H54 (cell line): ENCODE measurements at places on chromosomes 5 and 9.

GRCh38 chr5:1463326-1464095, 18.3 kb upstream of the SLC6A3 start:
- DNase-seq = no peak

- DNase-seq = no peak
Measured at GRCh38 chr5:98768960-98769209, 4.6 kb upstream of the RGMB start.

DNA sequence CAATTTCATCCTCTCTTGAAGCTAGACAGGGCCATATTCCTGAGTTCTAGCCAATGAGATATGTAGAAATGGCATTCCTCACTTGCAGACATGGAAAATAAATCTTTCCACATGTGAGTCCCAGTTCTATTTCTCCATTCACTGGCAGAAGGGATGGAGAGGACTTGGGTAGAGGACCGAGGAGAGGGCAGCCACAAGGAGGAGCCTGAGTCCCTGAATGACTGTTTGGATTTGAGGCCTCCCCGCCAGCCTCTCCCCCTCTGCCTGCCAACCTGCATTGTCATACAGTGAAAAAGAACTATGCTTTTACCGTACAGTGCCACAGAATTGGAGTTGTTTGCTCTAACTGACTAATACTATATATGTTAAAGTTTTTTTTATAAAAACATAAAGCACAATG, 583.0 kb upstream of the WWC1 start:
- no peak for DNase-seq

- DNase-seq = no peak
Measured at GRCh38 chr9:132443951-132444607, 34.1 kb downstream of the CFAP77 start.

DNA sequence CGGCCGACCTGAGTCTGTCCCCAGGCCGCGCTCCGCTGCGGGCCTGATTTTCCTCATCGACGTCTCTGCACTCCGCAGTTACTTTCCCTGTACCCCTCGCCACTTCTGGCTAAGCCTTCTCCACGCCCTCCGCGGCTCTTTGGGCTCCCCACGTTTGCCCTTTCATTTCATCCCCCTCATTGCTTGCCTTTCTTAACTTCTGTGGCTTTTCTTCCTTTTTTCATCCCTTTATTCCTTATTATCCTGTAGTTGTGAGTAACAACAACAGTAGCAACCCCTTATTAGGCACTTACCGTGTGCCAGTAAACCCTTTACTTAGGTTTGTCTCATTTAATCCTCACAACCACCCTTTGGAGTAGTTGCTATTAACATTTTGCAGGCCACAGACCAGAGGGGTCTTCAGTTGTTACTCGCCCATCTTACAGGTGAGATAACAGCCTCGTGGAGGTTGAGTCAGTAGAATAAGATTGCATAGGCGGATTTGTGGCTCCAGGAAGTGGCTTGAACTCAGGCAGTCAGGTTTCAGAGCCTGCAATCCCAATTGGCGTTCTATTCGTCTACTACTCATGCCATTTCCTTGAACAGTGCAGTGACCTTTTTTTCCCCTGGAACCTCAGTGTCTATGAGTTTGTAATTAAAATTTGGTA, 724 bp downstream of the TCERG1 start:
- no peak for DNase-seq

- DNase-seq = no peak
Measured at GRCh38 chr5:131952301-131952857, 6.9 kb upstream of the MEIKIN start.

- DNase-seq = no peak
Measured at GRCh38 chr5:89036166-89036565, 153.2 kb upstream of the MEF2C start.

DNA sequence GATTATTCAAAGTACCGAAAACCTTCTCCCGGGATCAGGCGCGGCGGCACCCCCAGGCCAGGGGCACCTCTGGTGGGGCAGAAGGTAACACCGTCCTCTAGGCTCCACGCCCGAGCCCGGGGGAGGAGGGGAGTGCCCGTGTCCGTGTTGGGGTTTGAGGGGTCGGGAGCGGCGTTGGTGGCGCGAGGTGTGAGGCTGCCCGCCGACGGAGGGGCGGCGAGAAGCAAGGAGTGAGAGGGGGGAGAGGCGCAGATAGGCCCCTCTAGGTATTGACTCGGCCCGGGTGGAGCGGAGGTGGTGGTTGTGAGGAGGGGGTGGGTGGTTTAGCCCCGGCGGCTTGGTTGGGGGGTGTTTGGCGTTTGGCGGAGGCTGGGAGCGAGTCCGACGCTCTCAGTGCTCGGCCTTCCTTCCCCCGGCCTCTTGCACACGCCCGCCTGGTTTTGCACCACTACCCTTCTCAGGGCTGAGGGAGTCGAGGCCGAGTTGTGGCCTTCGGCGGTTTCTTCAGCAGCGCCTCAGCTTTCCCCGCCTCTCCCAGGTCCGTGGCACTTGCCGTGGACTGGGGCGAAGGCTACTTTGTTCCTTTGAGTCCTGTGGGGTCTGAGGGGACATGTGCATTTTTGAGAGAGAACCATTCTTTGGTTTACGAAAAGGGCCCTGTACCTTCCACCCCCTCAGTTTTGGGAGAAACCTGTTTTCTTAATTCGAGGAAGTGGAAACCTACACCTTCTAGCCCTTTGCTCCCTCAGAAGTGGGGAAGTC, 450 bp downstream of the GPBP1 start:
- DNase-seq = no peak

- no peak for DNase-seq
Measured at GRCh38 chr9:6630502-6631206, 14.9 kb downstream of the GLDC start.

DNA sequence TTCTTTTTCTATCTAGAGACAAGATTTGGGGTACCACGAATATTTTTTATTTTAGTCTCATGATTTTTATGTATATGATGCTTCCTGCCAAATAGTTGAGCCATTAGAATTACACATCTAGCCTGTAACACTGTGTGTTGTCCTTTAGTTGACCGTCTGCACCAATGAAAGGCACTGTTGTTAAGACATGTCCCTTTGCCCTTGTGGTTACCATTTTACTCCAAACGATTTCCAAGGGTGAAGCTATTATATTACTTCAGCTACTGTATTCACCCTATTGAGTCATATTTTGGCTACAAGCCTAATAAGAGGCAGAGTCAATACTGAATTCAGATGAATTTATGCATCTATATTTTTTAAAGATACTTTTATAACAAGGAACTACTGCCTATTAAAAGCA, 207.6 kb downstream of the CETN3 start:
- peak; percentile 9 for DNase-seq

DNA sequence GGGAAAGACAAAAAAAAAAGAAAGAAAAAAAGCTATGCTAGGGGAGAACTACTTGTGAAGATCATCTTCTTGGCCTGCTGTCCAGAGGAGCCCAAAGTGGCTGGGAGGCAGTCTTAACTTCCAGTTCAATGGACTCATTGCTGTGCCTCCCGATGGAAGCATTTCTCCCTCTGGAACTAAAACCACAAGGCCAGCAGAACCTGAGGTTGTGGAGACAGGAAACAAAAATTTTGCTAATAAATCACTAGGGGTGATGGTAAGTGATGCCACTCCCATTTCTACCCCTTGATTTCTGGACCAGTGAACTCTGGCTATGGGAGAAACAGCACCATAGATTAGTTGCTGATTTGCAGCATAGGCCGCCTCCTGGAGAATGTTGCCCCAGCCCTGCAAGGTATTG, 123.4 kb upstream of the NFIL3 start:
- no peak for DNase-seq

DNA sequence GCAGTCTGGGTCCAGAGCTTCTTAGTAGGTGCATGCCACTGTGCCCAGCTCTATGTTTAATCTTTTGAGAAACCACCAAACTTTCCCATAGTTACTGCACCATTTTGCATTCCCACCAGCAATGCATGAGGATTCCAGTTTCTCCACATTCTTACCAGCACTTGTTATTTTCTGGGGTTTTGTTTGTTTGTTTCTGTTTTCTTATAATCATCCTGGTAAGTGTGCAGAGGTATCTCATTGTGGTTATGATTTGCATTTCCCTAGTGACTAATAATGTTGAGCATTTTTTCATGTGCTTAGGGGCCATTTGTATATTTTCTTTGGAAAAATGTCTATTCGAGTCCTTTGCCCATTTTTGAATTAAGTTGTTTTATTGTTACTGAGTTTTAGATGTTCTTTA, 11.4 kb downstream of the FOXE1 start:
- DNase-seq = no peak

GRCh38 chr5:2702096-2702879, 49.2 kb downstream of the IRX2 start:
- DNase-seq = no peak

- peak; percentile 70 for DNase-seq
Measured at GRCh38 chr9:90044710-90045151, 439.9 kb downstream of the GADD45G start.

GRCh38 chr9:14314424-14314928, 535 bp upstream of the NFIB start:
- peak; percentile 90 for DNase-seq

- no peak for DNase-seq
Measured at GRCh38 chr5:39200081-39200480, 19.3 kb downstream of the FYB1 start.

- DNase-seq = peak; percentile 57
Measured at GRCh38 chr5:107381189-107381856, 289.4 kb downstream of the EFNA5 start.

DNA sequence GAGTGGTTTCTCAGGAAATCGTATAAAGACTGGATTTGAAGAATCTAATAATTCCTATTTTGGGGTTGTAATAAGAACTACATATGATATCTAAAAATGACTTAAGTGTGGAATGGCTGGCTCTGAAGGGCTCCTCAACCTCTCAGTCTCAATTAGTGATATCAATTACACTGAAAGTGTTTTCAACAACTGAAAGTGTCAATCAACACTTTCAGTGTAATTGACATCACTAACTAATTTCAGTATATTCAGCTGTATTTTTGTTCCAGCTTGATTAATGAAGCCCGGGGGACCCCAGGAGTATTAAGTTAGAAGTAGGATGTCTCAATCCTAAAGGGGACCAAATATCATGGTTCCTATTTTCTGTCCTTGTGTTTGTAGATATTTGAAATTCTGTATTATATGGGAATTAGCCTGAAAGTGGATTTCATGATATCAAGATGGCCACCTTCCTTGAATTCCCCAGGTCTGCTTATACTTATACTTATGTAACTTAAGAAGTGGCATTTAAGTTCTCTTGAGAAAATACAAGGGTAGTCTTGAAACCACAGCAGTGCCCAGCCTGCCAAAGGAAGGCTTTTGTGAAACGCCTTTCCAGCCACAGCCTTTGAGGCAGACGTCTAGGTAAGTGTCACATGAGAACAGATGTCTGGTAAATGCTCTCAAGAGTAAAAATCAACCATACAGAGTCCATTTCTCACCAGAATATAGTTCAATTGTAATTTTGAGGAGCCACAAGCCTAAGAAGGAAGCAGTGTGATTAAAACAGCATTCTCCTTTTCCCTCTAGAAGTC, 4.6 kb downstream of the BASP1 start:
- DNase-seq = no peak

GRCh38 chr5:102218159-102218558, 77.9 kb downstream of the SLCO4C1 start:
- DNase-seq = no peak

DNA sequence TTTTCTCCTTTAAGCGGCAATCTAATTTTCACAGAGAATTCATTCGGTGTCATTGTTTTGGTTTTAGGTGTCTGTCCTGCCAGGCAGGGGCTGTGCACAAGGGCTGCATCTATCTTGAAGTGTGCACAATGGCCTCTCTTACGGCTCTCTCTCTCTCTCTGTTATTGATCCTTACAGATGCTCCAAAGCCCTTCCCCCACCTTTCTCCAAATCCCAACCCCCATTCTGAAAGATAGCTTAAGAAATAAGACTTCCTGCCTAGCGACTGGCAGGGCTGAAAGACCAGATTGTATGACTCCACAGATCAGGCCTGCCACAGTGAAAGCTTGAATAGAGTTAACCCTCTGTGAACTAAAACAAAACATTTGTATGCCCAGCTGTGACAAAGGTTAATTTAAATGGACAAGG, 86.5 kb upstream of the NR5A1 start:
- no peak for DNase-seq

DNA sequence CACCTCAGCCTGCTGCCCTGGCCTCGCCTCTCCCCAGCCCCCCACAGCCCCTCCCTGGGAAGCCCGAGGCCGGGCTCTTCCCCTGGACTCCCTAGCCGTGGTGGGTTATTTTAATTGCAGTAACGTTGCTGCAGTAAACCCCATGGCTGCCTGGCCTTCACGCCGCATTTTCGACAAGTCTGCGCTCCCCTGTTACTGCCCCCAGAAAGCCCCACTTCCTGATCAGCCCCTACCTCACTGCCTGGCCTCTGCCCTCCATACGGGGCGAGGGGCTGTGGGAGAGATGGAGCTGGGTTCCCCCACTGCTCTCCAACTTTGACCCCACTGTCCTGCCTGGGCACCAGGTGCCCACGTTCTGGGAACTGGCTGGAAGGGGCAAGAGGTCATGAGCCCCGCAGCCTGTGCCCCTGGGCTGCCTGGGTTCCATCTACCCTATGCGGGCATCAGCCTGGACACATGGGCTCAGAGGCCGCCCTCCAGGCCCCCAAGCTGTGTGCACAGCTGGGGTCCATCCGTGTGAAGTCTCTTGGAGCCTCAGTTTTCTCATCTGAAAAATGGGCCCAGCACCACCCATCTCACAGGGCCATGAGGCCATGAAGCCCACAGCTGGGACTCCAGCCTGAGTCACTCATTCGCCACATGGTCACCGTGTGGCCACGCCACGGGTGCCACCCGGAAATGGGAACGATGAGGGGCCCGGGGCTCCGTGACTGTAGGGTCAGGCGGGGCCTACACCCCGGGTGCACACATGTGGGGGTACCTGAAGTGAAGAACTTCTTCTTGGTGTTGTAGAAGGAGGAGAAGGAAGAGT, 11.5 kb downstream of the EGFL7 start:
- DNase-seq = no peak

DNA sequence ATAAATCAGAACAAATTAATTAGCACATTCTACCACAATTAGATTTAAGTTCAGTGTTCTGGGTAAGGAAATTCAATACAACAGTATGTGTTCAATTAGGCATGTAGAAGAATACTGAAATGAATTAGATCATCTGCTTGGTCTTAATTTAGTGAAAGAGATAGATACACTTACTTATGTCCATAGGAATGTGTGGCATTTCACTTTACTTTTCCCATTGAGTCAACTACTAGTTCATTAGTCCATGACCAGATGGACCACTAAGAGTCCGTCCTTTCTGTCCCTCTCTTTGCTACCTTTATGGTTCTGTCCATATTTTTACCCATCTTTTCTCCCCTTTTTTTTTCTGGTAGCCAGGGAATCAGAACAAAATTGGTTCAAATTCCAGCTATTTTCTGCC, 276.9 kb downstream of the OSTF1 start:
- no peak for DNase-seq

DNA sequence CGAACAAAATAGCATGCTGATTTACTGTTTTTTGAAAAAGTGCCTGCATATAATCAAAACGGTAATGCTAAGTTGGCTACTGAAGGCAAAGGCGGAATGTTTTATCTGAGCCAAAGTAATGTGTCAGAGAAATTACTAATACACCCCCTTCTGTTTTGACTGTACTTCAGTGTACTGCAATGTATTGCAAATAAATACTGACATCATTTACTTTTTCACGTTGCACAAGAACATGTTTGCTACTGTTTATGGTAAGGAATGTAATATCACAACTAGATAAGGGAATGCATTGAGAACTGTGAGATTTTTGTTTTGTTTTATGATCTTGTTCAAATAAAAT, 813 bp upstream of the AGTPBP1 start:
- DNase-seq = no peak

- DNase-seq = no peak
Measured at GRCh38 chr9:113998114-113998513, 80.0 kb downstream of the AMBP start.

- DNase-seq = no peak
Measured at GRCh38 chr9:38065369-38066075, 3.5 kb downstream of the SHB start.
